ENCODE measurements at places on chromosomes 13 and 19.

- no peak for DNase-seq
Measured at GRCh38 chr19:18895824-18896341, at the start of gene CERS1. Gene CERS1, minus strand, starts transcription at chr19:18896158. Its CDS starts 86 bp downstream, at chr19:18896072.

- peak; percentile 47 for DNase-seq
Measured at GRCh38 chr19:49921871-49922795, 6.9 kb upstream of the ATF5 start.

DNA sequence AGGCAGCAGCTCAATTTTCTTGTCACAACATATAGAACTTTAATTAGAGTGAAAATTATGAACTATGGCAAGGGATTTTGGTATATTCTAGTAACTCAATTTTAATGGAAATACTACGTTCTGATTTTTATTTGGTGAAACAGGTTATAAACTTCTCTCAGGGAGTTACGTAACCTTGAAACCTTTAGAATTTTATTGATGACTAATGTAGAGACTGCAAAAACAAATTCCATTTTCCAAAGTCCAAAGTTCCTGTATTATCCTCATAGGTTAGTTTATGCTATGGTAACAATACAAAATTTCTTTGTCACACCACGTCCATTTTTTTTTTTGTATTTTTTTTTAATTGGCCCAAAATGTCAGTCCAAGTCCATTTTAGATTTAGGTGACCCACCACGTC, 185.7 kb downstream of the KLF5 start:
- no peak for DNase-seq

GRCh38 chr13:38872693-38873092, 117.9 kb downstream of the STOML3 start:
- DNase-seq: peak; percentile 44

- no peak for DNase-seq
Measured at GRCh38 chr19:34725400-34725799, 8.6 kb upstream of the ZNF181 start.

GRCh38 chr19:34961775-34962686, 2.0 kb downstream of the ZNF792 start:
- peak; percentile 46 for DNase-seq

DNA sequence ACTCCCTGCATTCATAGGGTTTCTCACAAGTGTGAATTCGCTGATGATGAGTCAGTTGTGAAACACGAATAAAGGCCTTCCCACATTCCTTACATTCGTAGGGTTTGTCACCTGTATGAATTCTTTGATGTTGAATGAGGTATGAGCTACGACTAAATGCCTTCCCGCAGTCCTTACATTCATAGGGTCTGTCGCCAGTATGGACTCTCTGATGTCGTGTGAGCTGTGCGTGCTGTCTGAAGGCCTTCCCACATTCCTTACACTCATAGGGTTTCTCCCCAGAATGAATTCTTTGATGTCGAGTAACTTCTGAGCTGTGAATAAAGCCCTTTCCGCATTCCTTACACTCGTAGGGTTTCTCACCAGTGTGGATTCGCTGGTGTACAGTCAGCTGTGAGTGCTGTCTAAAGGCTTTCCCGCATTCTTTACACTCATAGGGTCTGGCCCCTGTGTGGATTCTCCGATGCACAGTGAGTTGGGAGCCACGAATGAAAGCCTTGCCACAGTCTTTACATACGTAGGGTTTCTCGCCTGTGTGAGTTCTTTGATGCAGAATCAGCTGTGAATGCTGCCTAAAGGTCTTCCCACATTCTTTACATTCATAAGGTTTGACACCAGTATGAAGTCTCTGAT, 30.5 kb upstream of the COX7A1 start:
- DNase-seq: peak; percentile 11

DNA sequence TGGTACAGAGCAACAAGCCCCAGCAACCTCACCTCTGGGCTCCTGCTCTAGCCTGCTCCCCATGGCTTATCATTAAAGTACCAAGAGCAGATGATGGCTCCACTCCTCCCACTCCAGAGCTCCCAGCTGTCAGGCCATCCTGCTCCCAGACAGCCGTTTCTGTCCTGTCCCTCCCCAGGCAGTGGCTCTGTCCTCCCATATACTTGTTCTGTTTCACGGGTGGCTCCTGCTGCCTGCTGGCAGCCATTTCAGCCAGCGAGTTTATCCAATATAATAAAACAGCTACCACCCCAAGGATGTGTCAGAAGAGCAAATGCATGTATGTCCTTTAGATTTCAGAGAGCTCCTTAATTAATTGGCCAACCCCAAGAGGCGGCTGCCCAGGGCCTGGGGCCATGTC, 79.4 kb upstream of the VSTM2B start:
- no peak for DNase-seq

GRCh38 chr13:51091839-51092238, 19.2 kb downstream of the C13orf42 start:
- DNase-seq: no peak

DNA sequence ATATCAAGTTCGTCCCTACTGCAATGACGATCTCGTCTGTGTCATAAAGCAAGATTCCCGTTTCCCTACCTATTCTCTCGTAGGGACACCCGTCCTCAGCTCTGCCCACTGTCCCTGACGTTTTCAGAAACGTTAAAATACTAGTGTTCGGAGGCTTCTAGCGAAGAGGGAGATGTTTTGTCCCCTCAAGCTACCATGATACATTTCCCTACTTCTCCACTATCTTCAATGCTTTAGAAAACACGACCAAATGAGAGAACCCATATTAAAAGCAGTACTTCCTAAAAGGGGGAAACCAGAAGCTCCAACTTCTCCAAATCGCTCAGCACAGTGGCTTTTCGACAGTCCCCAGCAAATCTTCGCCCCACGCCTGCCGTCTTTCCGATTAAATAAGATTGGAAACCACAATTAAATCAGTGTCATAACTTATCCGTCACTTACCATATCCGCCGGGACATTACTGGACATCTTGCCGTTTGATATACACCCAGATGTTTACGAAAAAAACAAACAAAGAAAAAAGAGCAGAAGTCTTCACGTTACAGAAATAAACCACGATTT, 1.3 kb downstream of the UBL3 start:
- peak; percentile 27 for DNase-seq

- DNase-seq: peak; percentile 69
Measured at GRCh38 chr13:71879129-71879535, 12.1 kb upstream of the DACH1 start.

DNA sequence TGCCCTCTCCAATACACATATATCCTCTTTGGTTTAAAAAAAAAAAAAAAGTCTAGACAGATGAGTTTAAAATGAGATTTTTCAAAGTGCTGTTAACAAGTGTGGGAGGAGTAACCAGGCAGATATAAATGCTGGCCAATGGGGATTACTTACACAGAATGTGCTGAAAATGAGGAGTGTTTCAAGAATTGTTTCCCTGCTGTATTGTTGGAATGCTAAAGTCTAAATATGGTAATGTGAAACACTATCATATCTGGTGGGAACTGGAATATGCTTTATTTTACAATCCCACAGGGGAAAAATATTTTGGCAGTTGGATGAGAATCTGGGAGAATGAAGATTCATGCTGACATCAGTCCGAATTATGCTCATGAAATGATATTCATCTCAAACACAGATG, 250.7 kb downstream of the DCT start:
- DNase-seq: peak; percentile 59

- DNase-seq: no peak
Measured at GRCh38 chr13:55615081-55615480, 1525.6 kb upstream of the PRR20A start.

DNA sequence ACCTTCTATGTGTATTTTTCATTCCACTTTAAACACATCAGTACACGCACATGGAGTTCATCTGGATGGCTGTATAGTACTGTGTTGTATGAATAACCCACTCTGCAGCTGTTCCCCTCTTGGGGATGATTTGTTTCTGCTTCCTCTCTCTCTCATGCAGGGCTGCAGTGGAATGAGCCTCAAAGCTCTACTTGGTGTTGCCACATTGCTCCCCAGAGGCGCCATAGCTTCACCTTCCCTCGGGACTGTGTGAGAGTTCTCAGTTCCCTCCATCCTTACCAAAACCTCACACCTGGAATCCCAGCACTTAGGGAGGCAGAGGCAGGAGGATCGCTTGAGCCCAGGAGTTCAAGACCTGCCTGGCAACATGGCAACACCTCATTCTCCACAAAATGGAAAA, 28.4 kb upstream of the GPR183 start:
- DNase-seq: no peak

DNA sequence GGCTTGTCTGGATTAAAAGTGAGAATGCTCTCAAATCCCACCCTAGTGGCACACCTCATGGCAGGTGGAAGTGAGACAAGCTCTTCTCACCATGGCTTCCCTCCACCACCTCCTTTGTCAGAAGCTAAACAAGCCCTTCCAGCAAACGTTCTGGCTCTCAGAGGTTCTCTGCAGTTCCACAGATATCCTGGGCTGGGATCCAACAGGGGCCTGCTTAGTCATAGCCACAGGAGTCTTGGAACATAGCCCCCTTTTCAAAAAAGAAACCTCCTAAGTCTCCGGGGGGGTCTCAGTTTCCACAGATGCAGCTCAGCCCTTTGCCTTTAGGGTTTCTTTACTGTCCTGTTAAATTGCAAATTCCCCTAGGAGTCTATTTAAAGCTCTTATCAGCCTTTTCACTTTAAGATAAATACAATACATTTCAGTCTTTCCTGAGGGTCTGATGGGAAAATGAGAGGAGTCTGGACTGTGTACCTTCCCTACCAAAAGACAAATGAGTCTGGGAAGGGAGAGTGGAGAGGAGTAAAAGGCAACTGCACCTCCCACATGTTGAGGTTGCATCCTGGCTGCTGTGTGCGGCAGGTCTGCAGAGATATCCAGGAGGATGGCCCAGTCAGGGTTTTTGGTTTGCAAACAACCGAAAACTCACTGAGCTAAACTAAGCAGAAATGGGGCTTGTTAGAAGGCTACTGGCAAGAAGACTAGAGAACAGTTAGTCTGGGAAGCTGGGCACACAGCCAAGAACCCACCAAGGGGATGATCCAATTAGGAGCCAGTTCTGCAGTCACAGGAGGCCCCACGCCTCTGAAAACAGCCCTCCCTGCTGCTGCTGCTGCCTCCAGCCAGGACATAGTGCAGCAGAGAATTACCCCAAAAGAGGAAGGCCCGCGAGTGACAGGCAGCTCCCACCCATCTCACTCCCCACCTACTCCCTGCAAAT, 41.4 kb upstream of the SERP2 start:
- DNase-seq: peak; percentile 93

DNA sequence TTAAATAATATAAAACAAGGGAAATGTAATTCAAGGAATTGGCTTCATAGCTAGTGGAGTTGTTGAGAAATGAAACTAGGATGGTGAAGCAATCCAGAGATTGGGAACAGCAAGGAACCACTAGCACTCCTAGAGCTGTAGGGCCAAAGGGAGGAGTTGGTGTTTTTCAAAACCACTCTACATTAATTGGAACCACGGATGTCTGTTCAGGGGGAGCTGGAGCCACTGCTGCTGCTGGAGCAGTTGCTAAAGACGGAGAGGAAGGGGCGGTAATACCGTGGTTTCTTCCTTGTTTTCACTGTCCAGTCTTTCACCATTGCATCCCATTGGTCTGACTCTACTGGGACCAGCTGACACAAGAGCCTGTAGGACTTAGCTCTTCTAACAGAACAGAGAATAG, 8.5 kb downstream of the DNAJC15 start:
- DNase-seq: peak; percentile 39

- DNase-seq: no peak
Measured at GRCh38 chr19:18377026-18377425, 8.9 kb upstream of the GDF15 start.

GRCh38 chr13:77373502-77373901, 46.6 kb upstream of the MYCBP2 start:
- no peak for DNase-seq

- DNase-seq: no peak
Measured at GRCh38 chr13:21010621-21011020, 50.8 kb downstream of the LATS2 start.

GRCh38 chr13:38899571-38899970, 91.1 kb downstream of the STOML3 start:
- no peak for DNase-seq

DNA sequence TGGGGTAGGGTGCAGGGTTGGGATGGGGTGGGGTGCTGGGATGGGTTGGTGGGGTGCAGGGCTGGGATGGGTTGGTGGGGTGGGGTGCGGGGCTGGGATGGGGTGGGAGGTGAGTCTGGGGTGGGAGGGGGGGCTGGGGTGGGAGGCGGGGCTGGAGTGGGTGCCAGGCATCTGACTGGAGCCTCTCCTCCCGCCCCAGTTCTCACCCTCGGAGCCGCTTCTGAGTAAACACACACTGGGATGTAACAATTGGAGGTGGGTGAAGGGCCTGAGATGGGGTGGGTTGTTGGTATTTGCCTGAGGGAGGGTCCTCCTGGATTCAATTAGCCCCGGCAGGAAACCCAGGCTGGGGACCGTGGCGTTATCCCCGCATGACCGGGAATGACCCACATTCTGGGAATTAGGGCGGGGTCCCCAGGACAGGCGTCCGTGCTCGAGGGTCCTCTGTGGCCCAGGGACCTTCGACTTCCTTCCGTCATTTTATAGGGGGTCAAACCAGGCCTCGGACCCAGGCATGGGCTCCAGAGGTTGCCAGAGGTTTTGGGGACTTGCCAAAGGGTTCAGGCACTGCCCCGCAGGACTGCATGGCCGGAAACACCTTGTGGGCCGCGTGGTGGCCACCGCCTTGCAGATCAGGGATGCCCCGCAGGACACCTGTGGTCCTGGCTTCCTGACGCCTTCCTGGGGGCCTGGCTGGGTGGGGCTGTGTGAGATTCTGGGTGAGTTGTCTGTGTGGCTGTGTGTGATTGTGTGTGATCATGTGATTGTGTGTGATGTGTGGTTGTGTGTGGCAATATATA, 1.4 kb downstream of the TMPRSS9 start:
- DNase-seq: no peak

DNA sequence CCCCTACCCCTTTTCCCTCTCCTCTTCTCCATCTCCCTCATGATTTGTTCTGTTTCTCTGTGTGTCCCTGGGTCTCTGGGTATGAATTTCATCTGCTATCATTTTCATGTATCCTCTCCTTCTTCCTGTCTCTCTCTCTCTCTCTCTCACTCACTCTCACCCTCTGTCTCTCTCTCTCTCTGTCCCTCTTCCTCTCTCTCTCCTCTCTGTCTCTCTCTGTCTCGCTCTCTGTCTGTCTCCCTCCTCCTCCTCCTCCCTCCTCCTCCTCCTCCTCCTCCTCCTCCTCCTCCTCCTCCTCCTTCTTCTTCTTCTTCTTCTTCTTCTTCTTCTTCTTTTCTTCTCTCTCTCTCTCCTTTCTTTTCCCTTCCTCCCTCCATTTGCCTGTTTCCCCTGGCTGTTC, 3.3 kb upstream of the CACNG7 start:
- no peak for DNase-seq

GRCh38 chr13:48492470-48493065, 40.3 kb downstream of the RCBTB2 start:
- peak; percentile 88 for DNase-seq

Measured in fibroblast of pulmonary artery (primary cell).